CD8-positive, alpha-beta memory T cell (primary cell): ENCODE measurements at places on chromosomes 16 and 17.

GRCh38 chr17:77124192-77124889 is 16.4 kb upstream of the SEC14L1 start:
- no peaks in the 10 kb centered on the region for H3K27me3 ChIP-seq
- H3K27ac ChIP-seq = no peak overlapping the region
- DNase-seq = no peak
- peaks cover 17% of the 10 kb centered on the region for H3K4me1 ChIP-seq
- H3K36me3 ChIP-seq = no peaks in the 10 kb centered on the region
- no peak overlapping the region for H3K4me3 ChIP-seq

DNA sequence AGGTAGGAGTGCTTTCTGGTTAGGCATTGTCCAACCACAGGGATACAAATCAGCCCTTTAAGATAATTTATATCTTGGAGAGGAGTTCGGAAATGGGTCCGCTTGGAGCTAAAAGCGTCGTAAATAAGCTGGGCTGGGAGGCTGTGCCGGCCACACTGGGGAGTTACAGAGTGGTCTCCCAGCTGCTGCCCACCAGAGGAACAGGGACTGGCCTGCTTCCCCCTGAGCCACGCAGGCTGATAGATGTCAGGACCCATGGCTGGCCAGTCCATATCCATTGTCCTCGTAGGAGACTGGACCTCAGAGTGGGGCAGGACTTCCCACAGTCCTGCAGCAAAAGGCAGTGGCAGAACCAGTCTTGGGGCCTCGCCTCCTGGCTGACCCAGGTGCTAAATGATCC is 12.6 kb upstream of the WSCD1 start:
- no peak overlapping the region for H3K27ac ChIP-seq
- DNase-seq = no peak
- H3K27me3 ChIP-seq = no peaks in the 10 kb centered on the region
- no peaks in the 10 kb centered on the region for H3K4me1 ChIP-seq
- H3K36me3 ChIP-seq = no peaks in the 10 kb centered on the region
- no peak overlapping the region for H3K4me3 ChIP-seq

GRCh38 chr16:77246150-77246549 is 46.9 kb downstream of the SYCE1L start:
- no peaks in the 10 kb centered on the region for H3K36me3 ChIP-seq
- no peak for DNase-seq
- no peak overlapping the region for H3K27ac ChIP-seq
- no peak overlapping the region for H3K4me3 ChIP-seq
- H3K4me1 ChIP-seq = no peaks in the 10 kb centered on the region
- no peaks in the 10 kb centered on the region for H3K27me3 ChIP-seq

- peaks cover 21% of the 10 kb centered on the region for H3K27me3 ChIP-seq
- no peak for DNase-seq
- H3K4me1 ChIP-seq = no peaks in the 10 kb centered on the region
- no peak overlapping the region for H3K4me3 ChIP-seq
Measured at GRCh38 chr17:40777971-40778370, 4.4 kb downstream of the KRT27 start.

DNA sequence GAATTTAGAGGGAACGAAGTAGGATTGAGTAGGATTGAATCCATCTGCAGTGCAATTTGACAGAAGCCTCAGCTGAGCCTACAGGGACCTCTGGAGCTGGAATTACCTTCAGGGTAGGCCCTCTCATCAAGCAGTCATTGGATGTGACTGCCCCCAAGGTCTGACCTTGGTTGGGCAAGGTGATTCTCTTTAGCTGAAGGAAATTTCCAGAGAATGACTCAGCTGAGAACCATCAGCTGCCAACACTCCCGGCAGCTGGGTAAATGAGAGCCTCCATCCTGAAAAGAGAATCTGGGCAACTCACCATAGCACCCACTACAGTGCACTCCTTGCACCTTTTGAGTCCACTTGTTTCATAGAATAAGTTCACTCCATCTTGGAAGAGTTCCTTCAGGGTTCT is 113.5 kb upstream of the MED13 start:
- no peaks in the 10 kb centered on the region for H3K4me1 ChIP-seq
- H3K4me3 ChIP-seq = no peak overlapping the region
- H3K36me3 ChIP-seq = no peaks in the 10 kb centered on the region
- no peaks in the 10 kb centered on the region for H3K27me3 ChIP-seq
- DNase-seq = no peak
- H3K27ac ChIP-seq = no peak overlapping the region

DNA sequence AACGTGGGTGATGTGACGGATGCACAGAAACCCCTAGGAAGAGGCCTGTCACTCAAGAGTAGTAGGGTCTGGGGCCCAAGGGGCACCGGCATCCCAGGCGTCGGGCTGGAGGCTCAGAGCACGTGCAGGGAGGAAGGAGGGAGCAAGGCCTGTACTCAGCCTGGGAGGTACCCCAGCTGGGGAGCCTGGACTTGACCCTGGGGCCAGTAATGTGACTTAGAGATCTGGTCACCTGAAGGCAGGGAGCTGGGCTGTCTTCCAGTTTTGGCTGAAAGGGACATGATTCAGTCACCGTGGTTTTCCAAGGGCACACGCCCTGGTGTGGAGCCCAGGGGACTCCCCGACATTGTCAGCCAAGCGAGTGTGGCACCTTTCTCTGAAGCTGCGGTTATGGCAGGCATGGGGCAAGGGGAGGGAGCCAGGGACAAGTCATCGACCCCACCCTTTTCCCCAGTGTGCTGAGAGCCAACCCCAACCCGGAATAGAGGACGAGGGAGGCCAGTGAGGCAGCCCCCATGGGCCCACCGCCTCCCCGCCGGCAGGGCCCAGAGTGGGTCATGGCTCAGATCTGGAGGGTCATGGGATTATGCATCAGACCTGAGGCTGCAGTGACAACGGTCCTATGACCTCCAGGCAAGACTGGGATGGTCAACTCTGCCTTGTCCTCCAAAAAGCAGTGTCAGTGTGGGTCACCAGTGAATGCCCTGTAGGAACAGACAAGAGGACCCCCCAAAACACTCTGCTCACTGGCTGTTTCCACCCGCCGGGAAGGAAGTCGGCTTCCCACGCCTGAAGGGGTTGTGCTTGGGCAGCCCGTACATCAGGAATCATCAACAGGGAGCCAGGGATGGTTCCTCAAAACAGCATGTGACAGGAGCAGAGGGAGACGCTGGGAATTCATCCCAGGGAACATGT is 41.9 kb downstream of the MEAK7 start:
- no peak overlapping the region for H3K4me3 ChIP-seq
- H3K27ac ChIP-seq = no peak overlapping the region
- H3K27me3 ChIP-seq = no peaks in the 10 kb centered on the region
- peaks cover 2% of the 10 kb centered on the region for H3K36me3 ChIP-seq
- DNase-seq = no peak
- H3K4me1 ChIP-seq = no peaks in the 10 kb centered on the region

GRCh38 chr16:57297856-57298255 is 13.4 kb upstream of the PLLP start:
- peaks cover 26% of the 10 kb centered on the region for H3K4me1 ChIP-seq
- H3K27me3 ChIP-seq = no peaks in the 10 kb centered on the region
- peak; percentile 66 for DNase-seq
- peak overlapping the region; percentile 60 for H3K27ac ChIP-seq
- H3K4me3 ChIP-seq = peak overlapping the region; percentile 27

DNA sequence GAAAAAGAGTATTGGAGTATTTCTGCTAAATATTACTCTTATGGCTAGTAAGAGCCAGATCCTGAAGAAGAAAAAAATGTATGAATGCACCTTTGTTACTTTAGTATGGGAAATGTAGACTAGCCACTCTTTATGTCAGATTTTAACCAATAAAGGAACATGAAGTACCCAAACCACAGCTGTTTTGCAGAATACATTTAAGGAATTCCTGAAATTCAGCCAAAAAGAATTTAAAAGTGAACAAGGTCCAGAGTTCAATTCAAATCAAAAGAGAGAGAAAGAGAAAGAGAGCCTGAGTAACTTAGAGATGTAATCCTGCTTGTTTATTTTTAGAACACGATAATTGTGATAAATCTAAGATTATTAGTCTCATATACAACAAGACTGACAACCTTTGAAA is 1.2 kb downstream of the KCNJ16 start:
- no peak for DNase-seq
- no peak overlapping the region for H3K4me3 ChIP-seq
- H3K4me1 ChIP-seq = no peaks in the 10 kb centered on the region
- no peaks in the 10 kb centered on the region for H3K36me3 ChIP-seq
- H3K27ac ChIP-seq = no peak overlapping the region

- H3K4me3 ChIP-seq = no peak overlapping the region
- no peaks in the 10 kb centered on the region for H3K36me3 ChIP-seq
- DNase-seq = no peak
- H3K4me1 ChIP-seq = no peaks in the 10 kb centered on the region
Measured at GRCh38 chr16:61797296-61797795, 238.9 kb downstream of the CDH8 start.

DNA sequence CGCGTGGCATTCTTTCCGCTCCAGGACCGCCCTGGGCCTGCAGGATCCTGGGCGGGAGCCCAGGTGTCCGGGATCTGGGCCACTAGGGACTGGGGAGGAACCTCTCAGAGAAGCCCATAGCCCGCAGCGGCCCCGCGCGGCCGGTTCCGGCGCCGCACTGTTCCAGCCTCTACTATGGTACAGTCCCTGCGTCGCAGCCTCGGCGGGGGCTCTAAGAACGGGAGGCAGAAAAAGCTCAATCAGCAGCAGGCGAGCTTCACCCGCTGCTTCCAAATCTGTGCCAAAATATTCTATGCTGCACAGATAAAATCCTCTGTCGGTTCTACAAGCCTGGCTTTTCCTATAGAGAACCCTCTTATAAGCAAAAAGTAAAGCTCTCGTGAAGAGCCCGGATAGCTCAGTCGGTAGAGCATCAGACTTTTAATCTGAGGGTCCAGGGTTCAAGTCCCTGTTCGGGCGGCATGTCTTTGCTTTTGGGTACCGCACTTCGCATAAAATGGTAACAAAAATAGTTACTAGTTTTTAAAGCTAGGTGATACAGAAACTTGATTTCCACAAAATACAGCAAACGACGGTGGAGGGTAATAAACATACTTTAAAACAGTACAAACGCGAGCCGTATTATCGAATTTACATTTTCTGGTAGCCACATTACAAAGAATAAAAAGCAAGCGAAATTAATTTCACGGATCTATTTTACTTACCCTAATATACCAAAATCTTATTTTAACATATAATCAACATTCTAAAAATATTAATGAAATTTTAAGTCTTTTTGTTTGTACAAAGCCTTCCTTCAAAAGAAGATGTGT is 661 bp upstream of the ALOXE3 start:
- peak; percentile 77 for DNase-seq
- no peaks in the 10 kb centered on the region for H3K36me3 ChIP-seq
- H3K4me1 ChIP-seq = peaks cover 50% of the 10 kb centered on the region
- peak overlapping the region; percentile 99 for H3K4me3 ChIP-seq
- peaks cover 27% of the 10 kb centered on the region for H3K27me3 ChIP-seq

- H3K27ac ChIP-seq = no peak overlapping the region
- no peak overlapping the region for H3K4me3 ChIP-seq
- H3K27me3 ChIP-seq = no peaks in the 10 kb centered on the region
Measured at GRCh38 chr17:80813318-80813717, 178.3 kb upstream of the CHMP6 start.

- H3K36me3 ChIP-seq = no peaks in the 10 kb centered on the region
- no peak for DNase-seq
- H3K4me3 ChIP-seq = peak overlapping the region; percentile 28
- no peak overlapping the region for H3K27ac ChIP-seq
Measured at GRCh38 chr16:56675685-56676210, 6.1 kb downstream of the MT1H start.

DNA sequence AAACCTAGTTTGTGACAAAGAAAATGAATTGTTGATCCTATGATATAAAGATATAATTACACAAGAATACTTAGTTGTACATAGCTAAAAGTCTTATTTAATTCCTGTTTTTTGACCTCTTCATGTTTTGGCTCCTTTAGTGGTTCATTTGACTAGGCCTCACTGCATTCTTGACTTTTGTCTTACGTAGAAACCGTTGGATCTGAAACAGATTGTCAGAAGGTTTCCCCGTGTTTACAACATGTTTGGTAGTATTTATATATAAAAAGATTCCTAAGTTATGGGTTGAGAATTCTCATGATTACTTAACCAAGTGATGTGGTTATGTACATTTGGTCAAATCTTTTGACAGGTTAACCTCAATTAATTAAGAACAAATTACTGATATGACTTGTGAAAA is 162.8 kb downstream of the BCAS3 start:
- no peaks in the 10 kb centered on the region for H3K36me3 ChIP-seq
- no peak overlapping the region for H3K27ac ChIP-seq
- H3K27me3 ChIP-seq = no peaks in the 10 kb centered on the region
- DNase-seq = no peak
- H3K4me1 ChIP-seq = no peaks in the 10 kb centered on the region

GRCh38 chr17:70040336-70040735 is 34.7 kb upstream of the KCNJ16 start:
- no peaks in the 10 kb centered on the region for H3K36me3 ChIP-seq
- H3K4me3 ChIP-seq = no peak overlapping the region
- H3K27ac ChIP-seq = no peak overlapping the region
- H3K27me3 ChIP-seq = no peaks in the 10 kb centered on the region
- DNase-seq = no peak
- H3K4me1 ChIP-seq = no peaks in the 10 kb centered on the region
